Fibroblast of the aortic adventitia (primary cell): ENCODE measurements at places on chromosomes 2 and 18. TPM values are rescaled to one million over a fixed set of nuclear protein-coding genes. Genes with fewer than 3 reads are reported as not detected.

ACVR2A gene
- total RNA-seq: 42.9 and 54.0 TPM in 2 replicates

ATOH8 gene
- total RNA-seq: 17.0 and 22.0 TPM in 2 replicates

LCT gene
- not detected in 2 replicates for total RNA-seq

CERKL gene
- 0.27 TPM in 1 of 2 replicates, not detected in the other for total RNA-seq

KCNS3 gene
- 0.36 TPM in 1 of 2 replicates, not detected in the other for total RNA-seq

RGPD4 gene
- 0.16 TPM in 1 of 2 replicates, not detected in the other for total RNA-seq

PRSS56 gene
- total RNA-seq: not detected in 2 replicates

ONECUT2 gene
- under 0.01 TPM in 2 replicates for total RNA-seq

RND3 gene
- total RNA-seq: 154 and 321 TPM in 2 replicates

CCDC121 gene
- total RNA-seq: 3.6 and 7.0 TPM in 2 replicates

XRCC5 gene
- 212 and 271 TPM in 2 replicates for total RNA-seq

SLC16A14 gene
- total RNA-seq: 0.49 and 1.4 TPM in 2 replicates

EMILIN2 gene
- total RNA-seq: 11.2 and 76.0 TPM in 2 replicates

LRRC30 gene
- not detected in 2 replicates for total RNA-seq

REG3G gene
- not detected in 2 replicates for total RNA-seq
